ENCODE measurements at places on chromosomes 7 and 10.

- DNase-seq = no peak
Observed at GRCh38 chr7:156629873-156630272, 10.7 kb upstream of the RNF32 start.

- no peak for DNase-seq
Observed at GRCh38 chr10:110822712-110823311, 48.9 kb upstream of the PDCD4 start.

DNA sequence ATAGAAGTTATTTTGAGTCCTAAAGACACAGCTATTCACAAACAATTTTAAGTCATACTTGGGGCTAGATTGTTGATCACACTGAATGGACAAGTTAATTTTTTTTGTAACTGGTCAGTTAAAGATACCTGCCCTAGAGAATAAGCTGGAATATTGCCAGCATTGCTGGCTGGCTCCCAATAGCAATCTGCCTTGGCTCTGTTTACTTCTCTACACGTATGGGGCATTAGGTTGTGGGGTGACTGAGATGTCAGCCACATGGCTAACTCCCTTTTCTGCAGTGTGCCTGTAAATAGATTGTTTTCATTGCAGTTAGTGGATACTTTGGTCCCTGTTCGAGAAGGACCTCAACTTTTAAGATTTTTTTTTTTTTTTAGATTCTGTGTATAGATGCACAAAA, 128.2 kb downstream of the SEMA3E start:
- no peak for DNase-seq

- no peak for DNase-seq
Observed at GRCh38 chr10:61627266-61627665, 35.5 kb upstream of the CABCOCO1 start.

GRCh38 chr7:66359656-66360211, 154.6 kb downstream of the TPST1 start:
- no peak for DNase-seq

DNA sequence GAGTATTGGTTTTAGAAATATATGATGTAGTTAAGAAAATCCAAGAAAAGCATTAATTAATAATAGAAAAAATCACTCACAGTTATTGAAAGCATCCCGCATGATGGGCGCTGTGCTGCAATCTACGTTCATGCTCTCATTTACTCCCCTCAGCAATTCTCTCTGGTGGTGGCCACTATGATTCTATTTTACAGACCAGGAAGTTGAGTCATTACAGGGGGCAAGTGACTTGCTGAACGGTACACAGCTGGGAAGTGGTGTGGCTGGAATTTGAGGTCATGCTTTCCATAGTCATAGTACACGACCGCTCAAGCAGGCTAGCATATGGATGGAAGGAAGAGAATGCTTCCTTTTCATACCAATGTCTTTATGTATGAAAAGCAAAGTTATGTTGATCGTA, 117.4 kb downstream of the TES start:
- DNase-seq = no peak

DNA sequence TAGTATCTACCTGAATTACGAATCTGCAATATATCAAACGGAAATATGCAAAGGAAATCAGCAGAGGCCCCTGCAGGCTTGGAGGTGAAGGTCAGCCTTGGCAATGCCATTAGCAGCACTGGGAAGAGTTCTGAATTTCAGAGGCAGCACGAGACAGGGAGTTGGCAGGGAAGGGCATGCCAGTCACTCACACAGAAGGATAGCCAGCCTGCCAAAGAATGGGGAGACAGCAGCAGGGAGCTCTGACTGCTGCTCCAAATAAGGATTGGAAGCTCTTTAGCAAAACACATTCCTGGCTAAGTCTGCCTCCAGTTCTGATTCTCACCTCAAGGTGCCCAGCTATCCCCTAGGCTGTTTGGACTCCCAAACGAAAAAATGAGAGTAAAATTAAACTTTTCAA, 188.0 kb downstream of the PDE1C start:
- DNase-seq = no peak

DNA sequence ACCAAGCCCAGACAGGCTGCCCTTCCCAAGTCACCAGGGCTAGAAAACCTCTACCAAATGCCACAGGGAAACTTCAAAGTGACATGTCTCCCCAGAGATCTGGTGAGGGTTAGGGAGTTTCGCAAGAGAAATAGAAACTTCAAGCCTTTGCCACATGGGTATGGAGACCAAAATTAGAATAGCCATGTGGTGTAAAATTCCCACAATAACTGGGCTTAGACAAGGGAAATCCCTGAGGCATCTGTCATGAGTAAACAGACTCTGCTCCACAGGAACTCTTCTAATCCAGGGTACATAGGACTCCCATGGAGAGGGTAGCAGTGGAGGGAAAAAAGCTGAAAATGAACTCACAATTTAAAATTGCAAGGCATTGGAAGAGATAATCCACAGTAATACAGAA, 14.3 kb downstream of the ADAM12 start:
- DNase-seq = no peak

GRCh38 chr7:132576721-132577085, 433 bp upstream of the PLXNA4 start:
- no peak for DNase-seq

GRCh38 chr10:18421726-18422293, 229.6 kb downstream of the NSUN6 start:
- no peak for DNase-seq

- no peak for DNase-seq
Observed at GRCh38 chr7:113256883-113257531, 138.7 kb upstream of the SMIM30 start.

DNA sequence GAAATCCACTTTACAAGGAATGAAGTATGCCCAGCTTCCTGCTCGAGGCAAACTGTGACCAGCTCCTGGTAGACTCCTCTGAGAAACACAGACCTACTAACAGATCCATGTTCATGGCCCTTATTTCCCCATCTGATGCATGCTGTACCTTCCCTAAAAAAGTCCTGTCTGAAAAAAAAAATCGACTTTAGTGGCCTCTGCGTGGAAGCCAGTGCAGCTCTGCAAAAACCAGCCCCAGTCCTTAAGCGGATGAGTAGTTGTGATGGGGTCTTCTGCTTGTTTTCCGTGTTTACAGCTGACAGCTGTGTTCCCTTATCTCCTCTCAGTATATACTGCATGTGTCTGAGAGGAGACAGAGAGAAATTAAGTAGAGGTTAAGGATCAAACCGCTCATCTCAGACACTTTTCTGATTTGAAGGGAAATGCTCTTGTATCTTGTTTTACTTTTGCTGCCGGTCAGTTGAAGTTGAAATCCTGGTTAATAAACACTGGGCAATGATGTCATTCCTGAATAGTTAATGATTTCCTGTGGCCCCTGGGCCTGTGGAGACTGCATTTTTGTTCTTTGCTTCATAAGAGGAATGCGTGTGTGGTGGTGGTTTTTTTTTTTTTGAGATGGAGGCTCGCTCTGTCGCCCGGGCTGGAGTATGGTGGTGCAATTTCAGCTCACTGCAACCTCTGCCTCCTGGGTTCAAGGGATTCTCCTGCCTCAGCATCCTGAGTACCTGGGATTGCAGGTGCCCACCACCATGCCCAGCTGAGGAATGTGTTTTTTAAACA, 67.6 kb downstream of the DOCK1 start:
- no peak for DNase-seq

DNA sequence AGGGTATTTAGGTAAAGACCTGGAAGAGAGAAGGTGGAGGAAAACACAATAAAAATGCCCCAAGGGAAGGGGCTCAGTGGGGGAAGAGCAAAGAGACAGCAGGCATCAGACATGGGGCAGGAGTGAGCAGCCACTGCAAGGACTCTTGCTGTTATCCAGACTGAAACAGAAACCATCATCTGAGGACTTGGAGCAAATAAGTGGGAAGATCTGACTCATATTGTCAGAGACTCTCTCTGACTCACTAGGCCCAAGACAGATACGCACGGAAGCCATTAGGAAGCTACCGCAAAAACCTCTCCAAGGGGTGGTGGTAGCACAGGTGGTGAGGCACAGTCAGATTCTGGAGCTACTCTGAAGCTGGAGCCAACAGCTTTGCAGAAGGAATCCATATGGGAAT, 110.7 kb downstream of the RNF32 start:
- no peak for DNase-seq

All from ureter (tissue), 1 donor.